ENCODE measurements at places on chromosomes 7 and 10. TPM values are rescaled to one million over a fixed set of nuclear protein-coding genes. Genes with fewer than 3 reads are reported as not detected.

DNA sequence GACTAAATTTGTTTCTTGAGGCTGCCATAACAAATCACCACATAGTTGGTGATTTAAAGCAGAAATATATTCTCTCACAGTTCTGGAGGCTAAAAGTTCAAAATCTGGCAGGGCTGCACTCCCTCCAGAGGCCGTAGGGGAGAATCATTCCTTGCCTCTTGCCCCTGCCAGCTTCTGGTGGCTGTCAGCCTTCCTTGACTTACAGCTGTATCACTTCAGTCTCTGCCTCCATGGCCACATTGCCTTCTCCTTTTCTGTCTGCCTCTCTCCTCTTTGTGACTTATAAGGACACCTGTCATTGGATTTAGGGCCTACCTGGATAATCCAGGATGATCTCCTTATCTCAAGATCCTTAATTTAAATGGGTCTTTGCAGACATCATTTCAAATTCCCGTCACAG is 5.8 kb upstream of the LRRC4 start:
- H3K27ac ChIP-seq, result no peak overlapping the region
- peaks cover 7% of the 10 kb centered on the region for H3K4me1 ChIP-seq
- peaks cover under 1% of the 10 kb centered on the region for H3K36me3 ChIP-seq
- H3K27me3 ChIP-seq, result no peaks in the 10 kb centered on the region
- no peak overlapping the region for H3K4me3 ChIP-seq

GRCh38 chr10:118501637-118502440 is 93.6 kb downstream of the PRLHR start:
- no peaks in the 10 kb centered on the region for H3K4me1 ChIP-seq
- DNase-seq, result no peak
- H3K36me3 ChIP-seq, result no peaks in the 10 kb centered on the region
- no peak overlapping the region for H3K27ac ChIP-seq
- H3K27me3 ChIP-seq, result peaks cover 2% of the 10 kb centered on the region

DNA sequence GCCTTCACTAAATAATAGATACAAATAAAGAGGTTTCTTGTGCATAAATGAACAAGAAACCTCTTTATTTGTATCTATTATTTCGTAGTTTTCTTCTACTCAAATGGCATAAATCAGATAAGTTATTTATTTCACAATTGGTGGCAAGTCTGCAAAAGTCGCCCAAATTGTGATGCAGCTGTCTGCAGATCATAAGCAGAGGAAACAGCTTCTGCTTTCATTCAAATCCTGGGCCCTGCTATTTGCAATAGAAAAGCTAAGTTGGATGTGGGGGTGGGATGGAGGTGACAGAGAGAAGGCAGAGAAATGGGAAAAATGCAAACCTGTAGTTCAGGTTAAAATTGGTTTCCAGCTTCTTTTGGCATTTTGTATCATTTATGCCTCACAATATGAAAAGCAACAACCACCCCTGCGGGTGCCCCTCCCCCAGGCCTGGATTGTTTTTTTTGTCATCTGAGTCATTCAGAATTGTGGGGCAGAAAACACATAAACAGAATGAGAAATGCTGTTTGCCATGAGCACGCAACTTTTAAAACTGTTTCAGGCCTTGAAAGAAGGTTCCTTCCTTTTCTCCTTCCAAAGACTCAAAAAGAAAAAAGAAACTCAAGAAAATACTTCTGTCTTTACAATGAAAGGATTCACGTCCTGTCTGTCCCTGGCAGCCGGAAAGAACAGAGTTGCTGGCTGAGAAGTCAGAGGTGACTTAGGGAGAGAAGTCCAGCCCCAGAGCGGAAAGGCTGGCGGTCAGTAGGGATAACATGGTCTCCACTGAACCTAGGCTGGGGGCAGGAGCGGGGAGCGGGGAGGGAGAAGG is 132.9 kb downstream of the BAMBI start:
- H3K36me3 ChIP-seq, result no peaks in the 10 kb centered on the region
- no peak overlapping the region for H3K4me3 ChIP-seq
- peaks cover 15% of the 10 kb centered on the region for H3K27me3 ChIP-seq

GRCh38 chr10:110017052-110017451 is 9.3 kb downstream of the ADD3 start:
- H3K27me3 ChIP-seq, result no peaks in the 10 kb centered on the region
- no peak for DNase-seq
- no peak overlapping the region for H3K4me3 ChIP-seq
- peaks cover 50% of the 10 kb centered on the region for H3K4me1 ChIP-seq
- H3K36me3 ChIP-seq, result peaks cover 5% of the 10 kb centered on the region

GRCh38 chr10:4280461-4281189 is 495.6 kb upstream of the KLF6 start:
- H3K36me3 ChIP-seq, result no peaks in the 10 kb centered on the region
- H3K27ac ChIP-seq, result no peak overlapping the region
- H3K4me3 ChIP-seq, result no peak overlapping the region
- no peaks in the 10 kb centered on the region for H3K27me3 ChIP-seq

DNA sequence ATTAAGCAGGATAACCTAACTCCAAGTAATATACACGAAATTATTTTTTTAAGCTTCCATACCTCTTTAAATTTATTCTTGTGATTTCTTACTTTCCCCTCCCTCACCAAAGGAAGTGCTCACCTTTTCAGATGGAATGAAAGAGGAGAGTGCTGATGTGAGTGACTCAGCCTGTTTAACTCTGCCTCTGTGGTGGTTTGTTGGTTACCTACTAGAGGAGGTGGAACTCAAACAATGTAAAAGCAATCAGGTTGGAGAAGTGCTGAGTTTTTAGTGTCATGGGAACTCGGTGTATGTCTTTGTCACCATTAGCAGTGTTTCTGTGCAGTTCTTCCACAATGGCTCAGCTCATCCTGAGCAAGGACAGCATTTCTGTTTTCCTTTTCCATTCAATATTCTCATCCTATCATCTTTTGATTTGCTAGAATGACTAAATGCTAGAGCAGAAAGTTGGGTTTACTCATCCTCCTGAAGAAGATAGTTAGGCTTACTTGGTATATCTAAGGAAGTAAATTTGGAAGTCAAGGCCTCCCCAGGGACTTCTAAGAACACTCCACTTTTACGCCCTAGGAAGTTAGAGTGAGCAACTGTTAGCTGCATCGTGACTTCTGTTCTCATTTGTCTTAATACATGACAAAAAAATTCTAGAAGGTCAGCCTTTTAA is 6.0 kb downstream of the ADD3 start:
- H3K4me3 ChIP-seq, result no peak overlapping the region
- no peaks in the 10 kb centered on the region for H3K27me3 ChIP-seq
- peaks cover 5% of the 10 kb centered on the region for H3K36me3 ChIP-seq
- peak overlapping the region; percentile 6 for H3K27ac ChIP-seq
- peaks cover 51% of the 10 kb centered on the region for H3K4me1 ChIP-seq

GRCh38 chr10:86553639-86554038 is 32.0 kb upstream of the WAPL start:
- no peaks in the 10 kb centered on the region for H3K4me1 ChIP-seq
- no peak overlapping the region for H3K27ac ChIP-seq
- H3K27me3 ChIP-seq, result no peaks in the 10 kb centered on the region
- H3K4me3 ChIP-seq, result no peak overlapping the region
- H3K36me3 ChIP-seq, result no peaks in the 10 kb centered on the region

DNA sequence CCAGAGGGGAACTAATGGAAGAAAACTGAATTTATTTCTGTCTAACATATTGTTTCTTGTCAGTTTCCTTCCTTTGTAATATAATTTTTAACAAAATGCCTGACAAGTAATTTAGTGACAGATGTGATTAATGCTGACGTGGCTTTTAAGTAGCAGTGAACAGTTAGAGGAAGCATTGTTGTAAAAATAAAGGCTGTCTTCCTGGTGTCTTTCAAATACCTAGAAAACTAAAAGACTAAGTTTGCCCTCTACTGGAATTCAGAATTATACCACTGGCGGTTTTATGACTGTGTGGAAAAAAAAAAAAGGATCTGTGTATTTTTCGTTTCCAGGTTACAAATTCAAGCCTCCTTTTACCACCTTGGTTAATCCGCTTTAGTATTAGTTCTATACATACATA is 217.1 kb upstream of the DPP6 start:
- H3K36me3 ChIP-seq, result no peaks in the 10 kb centered on the region
- H3K27ac ChIP-seq, result no peak overlapping the region
- no peak overlapping the region for H3K4me3 ChIP-seq
- no peaks in the 10 kb centered on the region for H3K4me1 ChIP-seq
- no peaks in the 10 kb centered on the region for H3K27me3 ChIP-seq
- no peak for DNase-seq

DNA sequence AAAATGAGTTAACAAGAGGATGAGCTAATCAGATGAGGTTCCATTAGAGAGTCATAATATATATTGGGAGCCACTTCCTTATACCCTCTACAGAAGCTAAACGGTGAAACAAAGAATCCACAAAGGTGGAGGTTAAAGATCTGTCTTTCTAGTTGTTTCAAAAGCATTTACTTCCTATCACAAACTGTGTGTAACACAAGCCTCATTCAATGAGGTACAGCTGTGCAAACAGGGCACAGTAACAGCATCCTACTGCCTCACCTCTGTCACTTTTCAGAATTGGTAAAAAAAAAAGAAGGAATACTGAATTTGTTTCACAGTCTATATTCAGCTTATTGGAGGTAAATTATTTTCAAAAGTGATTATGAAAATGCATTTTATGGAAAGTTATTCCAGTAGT is 128.7 kb downstream of the AGMO start:
- no peaks in the 10 kb centered on the region for H3K36me3 ChIP-seq
- H3K27ac ChIP-seq, result no peak overlapping the region
- no peak overlapping the region for H3K4me3 ChIP-seq
- DNase-seq, result no peak
- no peaks in the 10 kb centered on the region for H3K27me3 ChIP-seq

DNA sequence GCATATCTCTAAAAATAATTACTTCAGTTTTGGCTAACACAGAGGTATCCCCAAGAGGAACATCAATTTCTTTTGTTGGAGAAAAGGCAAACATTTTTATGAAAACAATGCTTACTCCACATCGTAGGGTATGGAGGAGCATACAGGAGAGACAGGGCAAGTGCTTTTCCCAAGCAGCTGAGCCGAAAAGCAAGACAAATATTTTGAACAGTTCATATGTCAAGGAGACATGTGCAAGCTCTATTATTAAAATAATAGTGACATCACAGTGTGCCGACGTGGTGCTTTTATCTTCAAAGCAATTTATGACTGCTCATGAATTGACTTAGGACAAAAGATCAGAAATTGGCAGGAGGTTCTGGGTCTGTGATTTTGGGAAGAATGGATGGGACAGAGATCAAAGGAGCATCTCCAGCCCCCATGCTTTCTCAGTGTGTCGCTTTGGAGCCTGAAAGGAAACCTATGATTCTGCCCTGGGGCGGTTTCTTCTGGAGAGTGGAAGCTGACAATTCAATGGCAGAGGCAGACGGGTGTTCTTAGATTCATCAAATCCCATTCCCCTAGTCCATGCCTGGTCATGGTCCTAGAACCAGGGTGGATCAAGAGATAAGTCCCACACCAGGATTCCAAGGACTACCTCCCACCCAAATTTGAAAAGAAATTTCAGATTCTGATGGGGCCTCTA is 97.1 kb downstream of the JCAD start:
- H3K27ac ChIP-seq, result no peak overlapping the region
- DNase-seq, result no peak
- H3K36me3 ChIP-seq, result no peaks in the 10 kb centered on the region

DNA sequence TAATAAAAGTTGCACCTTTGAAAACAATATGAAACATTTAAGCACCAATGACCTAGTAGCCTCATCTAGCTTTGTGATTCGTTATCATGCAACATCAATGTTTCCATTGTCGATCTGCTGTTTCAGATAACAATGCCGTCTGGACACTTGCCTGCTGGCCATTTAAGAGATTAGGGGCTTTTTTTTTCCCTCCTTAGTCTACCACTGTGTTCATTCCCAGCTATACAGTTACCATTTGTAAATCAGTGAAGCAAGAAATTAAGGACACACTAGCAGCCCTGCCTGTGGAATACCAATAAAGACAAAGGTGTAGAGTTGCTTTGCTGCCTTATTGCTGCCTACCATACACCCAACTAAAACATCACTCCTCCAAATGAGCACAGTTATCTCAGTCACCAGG is 37.6 kb upstream of the MYO3A start:
- no peak overlapping the region for H3K27ac ChIP-seq
- no peaks in the 10 kb centered on the region for H3K36me3 ChIP-seq
- H3K4me3 ChIP-seq, result no peak overlapping the region
- H3K27me3 ChIP-seq, result no peaks in the 10 kb centered on the region
- DNase-seq, result no peak
- no peaks in the 10 kb centered on the region for H3K4me1 ChIP-seq

DNA sequence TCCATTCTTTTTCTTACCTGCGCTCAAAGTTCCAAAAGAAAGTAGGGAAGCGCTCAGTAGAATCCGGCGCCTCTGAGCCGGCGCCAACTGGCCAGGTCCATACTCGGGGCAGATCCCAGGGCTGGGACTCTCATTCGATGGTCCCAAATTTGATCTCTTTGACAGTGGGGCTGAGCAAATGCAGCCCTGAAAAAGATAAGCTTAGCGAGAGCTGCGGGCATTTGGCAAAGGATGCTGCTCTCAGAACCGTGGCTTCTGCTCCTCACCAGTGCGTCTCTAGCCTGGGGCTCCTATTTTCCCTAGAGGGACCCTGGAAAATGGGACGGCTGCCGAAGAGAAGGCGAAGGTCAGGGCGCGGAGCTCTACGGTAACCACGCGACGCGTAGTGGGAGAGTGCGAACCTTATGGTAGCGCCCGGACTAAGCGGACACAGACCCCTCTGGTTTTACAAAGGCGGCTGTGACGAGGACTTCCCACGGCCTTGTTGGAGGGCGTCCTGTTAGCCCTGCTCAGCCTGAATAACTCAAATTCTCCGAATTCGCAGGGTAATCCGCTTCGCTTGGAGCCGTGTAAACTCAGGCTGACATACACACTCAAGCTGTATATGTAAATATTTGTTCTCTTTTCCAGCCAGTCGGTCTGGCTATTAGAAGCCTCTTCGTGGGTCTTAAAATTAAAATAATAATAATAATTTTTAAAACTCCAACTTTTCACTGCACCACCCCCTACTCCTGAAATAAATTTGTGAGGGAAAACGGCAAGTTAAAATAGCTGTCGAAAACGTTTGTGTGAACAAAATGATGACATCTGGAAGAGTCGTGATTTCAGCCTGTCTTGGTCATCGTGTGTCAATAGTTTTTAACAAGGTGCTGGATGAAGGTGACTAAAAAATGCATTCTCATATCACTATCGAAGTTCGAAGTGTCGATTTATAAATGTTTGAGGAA is 869 bp upstream of the TBX20 start:
- no peak for DNase-seq
- H3K4me3 ChIP-seq, result peak overlapping the region; percentile 30
- no peaks in the 10 kb centered on the region for H3K36me3 ChIP-seq
- peaks cover 85% of the 10 kb centered on the region for H3K27me3 ChIP-seq
- H3K27ac ChIP-seq, result no peak overlapping the region
- H3K4me1 ChIP-seq, result peaks cover 13% of the 10 kb centered on the region

DNA sequence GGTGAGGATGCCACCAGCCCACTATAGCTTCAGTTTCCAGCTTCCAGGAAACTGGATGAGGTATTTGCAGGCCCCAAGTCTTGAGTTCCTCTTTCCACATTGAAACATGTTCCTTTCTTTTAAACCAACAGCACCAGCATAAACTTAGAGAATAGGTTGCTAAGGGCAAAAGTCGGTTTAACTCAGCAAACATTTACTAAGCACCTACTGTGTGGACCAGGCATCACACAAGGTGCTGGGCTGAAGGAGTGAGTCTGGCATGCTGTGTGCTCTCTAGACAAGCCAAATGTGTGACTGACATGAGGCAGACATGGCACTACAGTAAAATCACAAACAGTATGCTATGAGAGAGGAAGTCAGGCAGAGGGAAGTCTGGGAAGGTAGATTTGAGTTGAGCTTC is 11.0 kb upstream of the RASSF4 start:
- peaks cover 3% of the 10 kb centered on the region for H3K4me1 ChIP-seq
- H3K36me3 ChIP-seq, result no peaks in the 10 kb centered on the region
- no peak for DNase-seq
- H3K27ac ChIP-seq, result no peak overlapping the region

The UNC5B gene
- total RNA-seq, result 0.03 TPM

The ATOH7 gene
- total RNA-seq, result not detected

The TCF7L2 gene
- 4.2 TPM for total RNA-seq

The AOC1 gene
- total RNA-seq, result not detected

The CAV1 gene
- total RNA-seq, result not detected

The PRXL2A gene
- total RNA-seq, result 3.9 TPM

The RTKN2 gene
- total RNA-seq, result 3.9 TPM

Data from CD4-positive, alpha-beta T cell (primary cell).